ENCODE measurements at places on chromosomes 13 and 19.

DNA sequence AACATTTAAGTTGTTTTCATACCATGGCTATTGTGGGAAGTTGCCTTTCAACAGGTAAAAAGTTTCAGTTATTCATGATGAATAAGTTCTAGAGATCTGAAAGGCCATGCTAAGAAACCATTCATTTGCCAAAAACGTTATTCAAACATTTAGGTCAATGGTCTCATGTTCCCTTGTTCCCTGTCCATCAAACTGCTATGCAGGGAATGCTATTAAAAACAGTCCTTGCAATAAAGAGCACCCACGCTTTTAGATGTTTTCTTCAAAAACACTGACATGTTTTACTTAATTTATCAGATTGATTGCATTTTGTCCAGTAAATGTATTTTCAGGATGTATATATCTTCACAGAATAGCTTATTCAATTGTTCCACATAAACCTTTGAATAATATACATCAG is 573.2 kb upstream of the PCDH20 start:
- DNase-seq = no peak

- DNase-seq = no peak
Measured at GRCh38 chr13:100423375-100423774, 165.2 kb downstream of the GGACT start.

DNA sequence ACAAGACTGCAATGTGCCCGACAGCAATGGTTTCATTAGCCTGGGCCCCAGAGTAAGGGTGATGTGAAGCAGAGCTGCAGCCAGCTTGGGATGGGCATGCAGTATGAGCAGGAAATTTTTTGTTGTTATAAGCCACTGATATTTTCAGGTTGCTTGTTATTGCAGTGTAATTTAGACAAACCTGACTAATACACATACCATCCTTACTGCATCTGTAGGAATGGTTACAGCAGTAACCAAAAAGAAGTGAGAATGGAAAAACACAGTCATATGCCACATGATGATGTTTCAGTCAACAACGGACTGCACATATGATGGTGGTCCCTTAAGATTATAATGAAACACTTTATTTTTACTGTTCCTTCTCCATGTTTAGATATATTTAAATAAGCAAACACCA is 8.6 kb upstream of the POMP start:
- DNase-seq = no peak

DNA sequence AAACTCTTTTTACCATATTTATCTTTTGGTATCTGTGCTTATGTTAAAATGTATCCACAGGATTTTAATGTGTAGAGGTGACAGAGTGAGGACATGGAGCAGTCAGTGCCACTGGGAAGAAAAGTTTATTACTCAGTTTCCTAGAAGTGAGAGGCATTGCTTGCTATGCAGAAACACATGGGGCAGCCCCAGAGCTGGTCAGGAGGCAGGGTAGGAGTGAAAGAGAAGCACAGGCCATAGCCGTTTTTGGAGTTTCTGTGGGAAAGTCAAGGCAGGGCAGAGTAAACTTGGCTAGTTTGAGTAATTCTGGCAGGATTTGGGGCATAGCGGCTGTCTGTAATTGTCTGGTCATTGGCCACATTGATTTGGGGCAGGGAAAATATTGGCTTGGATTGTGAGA is 370.9 kb downstream of the FGF9 start:
- DNase-seq = no peak

- DNase-seq = no peak
Measured at GRCh38 chr19:3178377-3178972, at the start of gene S1PR4. TSS of gene S1PR4 (plus strand) at chr19:3178769. CDS start at chr19:3178793, 24 bp downstream.

GRCh38 chr19:28184997-28185396 is 1028.0 kb downstream of the UQCRFS1 start:
- DNase-seq = no peak

DNA sequence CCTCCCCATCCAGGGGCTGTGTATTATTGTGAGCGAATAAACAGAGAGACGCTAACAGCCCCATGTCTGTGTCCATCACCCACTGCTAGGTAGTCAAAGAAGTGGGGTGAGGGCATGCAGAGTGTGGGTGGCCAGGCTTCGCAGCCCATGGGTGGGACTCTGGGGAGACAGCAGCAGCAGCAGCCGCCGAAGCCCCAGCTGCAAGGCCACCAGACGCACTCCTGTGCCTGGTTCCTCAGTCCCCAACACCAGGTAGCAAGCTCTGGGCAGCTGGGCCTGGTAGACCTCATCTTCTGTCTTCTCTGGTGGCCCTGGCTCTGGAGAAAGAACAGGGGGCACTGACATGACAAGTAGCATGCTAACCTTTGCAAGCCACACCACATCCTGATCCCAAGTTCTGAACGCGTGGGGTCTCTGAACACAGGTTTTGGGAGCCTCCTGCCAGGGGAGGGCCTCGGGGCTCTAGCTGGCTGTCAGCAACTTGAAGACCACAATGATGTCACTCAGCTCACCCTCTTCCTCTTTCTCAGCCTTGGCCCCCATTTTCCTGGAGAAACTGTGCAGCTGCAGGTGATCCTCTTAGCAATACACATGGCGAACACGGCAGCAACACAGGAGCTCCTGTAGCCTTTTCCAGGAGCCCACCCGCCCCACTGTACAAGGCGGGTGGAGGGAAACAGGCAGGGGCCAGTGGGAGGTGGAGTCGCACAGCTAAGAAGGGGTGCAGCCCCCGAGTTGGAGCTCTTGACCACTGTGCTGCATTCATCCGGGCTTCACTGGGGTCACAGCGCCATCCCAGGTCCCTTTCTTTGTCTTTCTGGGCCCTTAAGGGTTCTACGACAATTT is 5.8 kb downstream of the FUZ start:
- DNase-seq = no peak

- no peak for DNase-seq
Measured at GRCh38 chr13:35484384-35484783, 7.9 kb upstream of the MAB21L1 start.

- DNase-seq = no peak
Measured at GRCh38 chr19:10520652-10521318, 3.5 kb upstream of the S1PR5 start.

GRCh38 chr13:113837560-113838355 is 26.1 kb downstream of the GAS6 start:
- no peak for DNase-seq

DNA sequence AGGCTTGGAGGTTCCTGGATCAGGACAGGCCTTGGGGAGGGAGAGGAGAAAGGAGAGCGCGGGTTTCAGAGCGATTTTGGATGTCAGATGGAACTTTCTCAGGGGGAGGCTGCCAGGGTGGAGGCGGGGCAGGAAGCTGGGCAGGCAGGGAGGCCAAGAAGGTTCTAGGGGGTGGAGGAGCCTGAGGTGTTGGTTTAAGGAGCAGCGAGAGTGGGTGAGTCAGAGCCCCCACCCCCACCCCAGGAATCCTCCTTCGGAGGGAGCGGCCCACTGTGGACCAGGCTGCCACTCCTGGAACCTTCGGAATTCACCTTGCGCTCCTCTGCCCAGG is 15.9 kb upstream of the NOP53 start:
- DNase-seq = no peak

DNA sequence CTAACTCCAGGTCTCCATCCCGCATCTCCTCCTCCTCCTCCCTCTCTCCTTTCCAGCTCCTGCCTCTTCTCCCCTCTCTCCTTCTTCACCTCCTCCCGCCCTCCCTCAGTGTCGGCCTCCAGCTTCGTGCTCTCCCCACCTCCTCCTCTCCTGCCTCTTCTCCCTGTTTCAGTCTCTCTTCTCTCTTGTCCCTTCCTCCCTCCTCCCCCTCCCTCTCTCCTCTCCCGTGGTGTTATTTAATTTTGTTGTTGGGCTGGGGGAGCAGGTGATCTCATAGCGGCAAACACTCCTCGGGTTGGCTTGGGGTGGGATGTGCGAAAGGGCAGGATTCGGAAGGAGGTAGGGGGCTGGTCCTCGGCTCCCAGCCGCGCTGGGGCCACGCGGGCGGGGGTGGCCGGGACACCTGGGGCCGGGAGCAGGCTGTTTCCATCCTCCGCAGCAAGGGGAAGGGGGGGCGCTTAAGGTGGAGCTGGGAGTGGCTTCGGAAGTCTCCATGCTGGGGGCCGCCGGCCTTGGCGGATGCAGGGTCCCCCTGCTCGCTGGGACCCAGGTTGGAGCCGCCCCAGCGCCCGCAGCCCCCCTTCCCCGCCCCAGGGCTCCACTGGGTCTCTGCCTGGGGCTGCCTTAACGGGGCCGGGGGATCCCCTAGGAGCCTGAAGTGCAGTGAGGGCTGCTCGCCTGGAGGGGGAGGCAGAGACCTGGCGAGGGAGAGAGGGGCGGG is at the start of gene CA11:
Gene CA11 (minus strand): TSS at position 187 of the 721 bp plus-strand sequence. CDS start 555 bp downstream, outside the sequence.
- peak; percentile 91 for DNase-seq

- DNase-seq = no peak
Measured at GRCh38 chr19:788686-788982, 8.6 kb upstream of the PTBP1 start.

DNA sequence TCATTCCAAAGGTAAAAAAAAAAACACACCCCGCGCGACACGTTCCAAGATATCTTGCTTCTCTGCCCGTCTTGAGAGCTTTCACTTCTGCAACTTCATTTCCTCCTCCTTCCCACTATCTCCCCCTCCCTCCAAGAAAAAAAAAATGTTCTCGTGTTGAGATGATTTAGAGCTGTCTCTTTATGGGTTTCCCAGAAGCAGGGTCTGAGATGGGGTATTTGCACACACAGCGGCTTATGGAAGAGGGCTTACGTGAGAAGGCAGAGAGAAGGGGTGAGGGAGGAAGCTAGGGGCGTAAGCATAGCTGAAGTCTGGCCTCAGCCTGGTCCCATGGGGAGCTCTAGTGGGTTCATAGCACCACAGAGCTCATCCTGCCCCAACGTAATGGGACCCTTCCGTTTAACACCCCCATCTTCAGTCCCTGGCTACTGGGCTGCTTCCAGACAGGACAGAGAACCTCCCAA is 31.3 kb upstream of the USE1 start:
- DNase-seq = peak; percentile 42
